Stimulated activated CD8-positive, alpha-beta memory T cell treated with anti-CD3 and anti-CD28 coated beads, Interleukin-7, amount 100 ng/mL, for 24 hours (primary cell): ENCODE measurements at places on chromosomes 11 and 22.

GRCh38 chr11:115710980-115711379, 206.8 kb upstream of the CADM1 start:
- DNase-seq, result no peak

GRCh38 chr11:2891326-2892214, 6.0 kb upstream of the CDKN1C start:
- no peak for DNase-seq

DNA sequence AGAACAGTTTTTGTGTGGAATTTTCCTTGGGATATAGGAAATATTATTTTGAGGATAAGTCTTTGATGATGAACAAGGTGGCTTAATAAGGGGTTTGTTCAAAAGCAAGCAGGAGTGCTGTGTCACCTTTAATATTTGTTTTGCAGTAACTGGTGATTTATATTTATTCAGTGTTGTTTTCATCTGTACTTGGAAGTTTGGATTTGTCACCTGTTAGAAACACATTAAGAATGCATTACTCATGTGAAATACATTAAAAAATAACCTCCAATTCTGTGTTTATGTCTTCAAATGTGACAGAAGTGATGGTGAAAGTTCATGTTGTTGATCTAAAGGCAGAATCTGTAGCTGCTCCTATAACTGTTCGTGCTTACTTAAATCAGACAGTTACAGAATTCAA, 70.5 kb downstream of the DKK3 start:
- no peak for DNase-seq

GRCh38 chr22:30422481-30423300, 2.9 kb upstream of the MTFP1 start:
- DNase-seq, result no peak

DNA sequence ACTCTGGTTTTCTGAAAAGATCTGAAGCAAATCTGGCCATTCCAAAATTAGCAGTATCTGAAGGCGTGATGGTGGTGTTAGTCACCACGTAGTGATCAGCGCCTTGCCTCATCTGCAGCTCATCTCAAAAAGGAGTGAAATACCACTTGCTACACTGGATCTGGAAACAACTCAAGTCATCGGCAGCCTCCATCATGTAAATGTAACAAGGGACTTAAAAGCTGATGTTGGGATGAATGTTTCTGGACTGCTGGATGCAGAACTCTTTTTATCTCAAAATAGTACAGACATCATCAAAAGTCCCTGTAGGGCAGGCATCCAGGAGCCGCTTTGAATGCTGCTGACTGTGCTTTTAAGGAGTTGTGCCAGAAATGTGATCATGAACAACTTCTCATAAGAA, 14.1 kb upstream of the APLP2 start:
- DNase-seq, result no peak

DNA sequence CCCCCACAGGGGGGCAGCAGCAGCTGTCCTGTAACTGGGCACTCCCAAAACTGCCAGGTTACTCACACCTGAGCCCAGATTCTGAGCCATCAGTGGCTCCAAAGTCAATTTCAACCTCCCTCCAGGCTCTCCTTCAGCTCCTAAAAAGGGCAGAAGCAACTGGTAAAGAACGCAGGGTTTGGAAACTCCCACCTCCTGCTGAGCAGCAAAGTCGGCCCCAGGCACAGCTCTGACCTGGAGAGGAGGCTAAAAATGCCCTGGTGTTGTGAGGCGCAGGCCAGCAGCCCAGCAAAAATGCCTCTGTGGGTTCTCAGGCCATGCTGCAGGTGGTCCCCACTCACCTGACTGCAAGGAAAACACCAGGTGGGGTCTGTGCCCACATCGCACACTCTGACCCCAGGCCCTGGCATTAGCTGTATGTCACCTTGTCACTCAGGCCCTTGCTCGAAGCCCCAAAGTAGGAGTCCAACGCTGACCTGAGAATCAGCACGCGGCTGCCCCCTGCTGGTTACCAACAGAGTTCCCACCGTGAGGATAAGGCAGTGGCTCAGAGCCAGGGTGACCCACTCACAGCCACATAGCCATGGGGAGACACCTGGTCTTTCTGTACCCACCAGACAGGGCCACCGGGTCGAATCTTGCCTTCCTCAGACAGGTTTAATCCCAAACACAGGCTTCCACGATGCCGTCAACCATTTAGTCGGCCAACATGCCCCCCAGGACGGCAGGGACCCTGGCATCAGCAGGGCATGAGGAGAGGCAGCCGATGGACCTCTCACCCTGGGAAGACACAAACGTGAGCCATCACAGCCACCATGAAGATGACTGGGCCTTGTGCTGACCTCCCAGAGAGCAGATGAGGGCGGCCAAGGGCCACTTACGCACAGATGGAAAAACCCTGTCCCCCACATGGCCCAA, 11.1 kb downstream of the POLR3H start:
- peak; percentile 49 for DNase-seq

- no peak for DNase-seq
Measured at GRCh38 chr22:47627556-47628253, 865.3 kb downstream of the TBC1D22A start.

DNA sequence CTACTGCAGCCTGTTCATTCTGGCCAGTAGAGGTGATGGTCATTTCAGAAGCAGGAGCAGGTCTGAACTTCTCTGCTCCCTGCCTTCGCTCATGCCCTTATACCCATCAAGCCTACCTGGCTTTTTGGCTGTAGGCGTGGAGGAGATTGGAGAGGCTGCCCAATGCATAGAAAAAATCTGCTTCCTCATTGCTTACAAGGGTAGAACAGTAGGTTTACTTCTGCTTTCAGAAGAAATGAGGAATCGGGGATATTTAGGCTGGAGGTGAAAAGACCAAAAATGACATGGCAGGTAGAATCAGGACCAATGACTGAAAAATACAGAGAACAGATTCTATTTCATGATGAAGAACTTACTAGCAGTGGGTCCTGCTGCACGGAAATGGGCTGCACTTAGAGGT, 72.9 kb upstream of the YWHAH start:
- no peak for DNase-seq

GRCh38 chr11:75346296-75346695, 5.2 kb downstream of the ARRB1 start:
- no peak for DNase-seq

- no peak for DNase-seq
Measured at GRCh38 chr11:3203221-3204043, 15.2 kb downstream of the MRGPRG start.

- DNase-seq, result no peak
Measured at GRCh38 chr11:46345881-46346484, 1.3 kb upstream of the DGKZ start.

- DNase-seq, result no peak
Measured at GRCh38 chr11:76238551-76238950, 32.2 kb upstream of the WNT11 start.

DNA sequence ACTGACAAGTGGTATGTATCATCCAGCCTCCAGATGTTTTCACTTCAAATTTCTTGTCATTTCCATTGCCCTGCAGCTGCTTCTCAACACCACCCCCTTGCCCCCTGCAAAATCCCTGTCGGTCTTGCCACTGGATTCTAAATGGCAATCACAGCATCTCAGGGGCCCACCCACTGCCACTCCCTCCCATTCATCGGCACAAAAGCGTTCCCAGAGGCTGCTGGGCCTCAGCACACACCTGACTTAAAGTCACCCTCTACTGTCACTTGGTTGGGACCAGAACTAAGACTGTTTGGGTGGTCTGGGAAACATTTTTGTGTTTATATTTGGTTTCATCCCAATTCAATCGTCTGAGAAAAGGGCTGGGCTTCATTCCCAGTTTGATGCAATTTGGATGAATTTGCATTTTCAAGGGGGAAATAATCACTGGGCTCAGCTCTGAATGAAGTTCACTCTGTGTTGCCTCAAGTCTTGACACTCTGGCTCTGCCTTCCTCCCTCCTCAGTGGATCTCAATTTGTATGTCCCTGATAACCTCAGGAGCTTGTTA, 27.1 kb downstream of the SYT13 start:
- no peak for DNase-seq

DNA sequence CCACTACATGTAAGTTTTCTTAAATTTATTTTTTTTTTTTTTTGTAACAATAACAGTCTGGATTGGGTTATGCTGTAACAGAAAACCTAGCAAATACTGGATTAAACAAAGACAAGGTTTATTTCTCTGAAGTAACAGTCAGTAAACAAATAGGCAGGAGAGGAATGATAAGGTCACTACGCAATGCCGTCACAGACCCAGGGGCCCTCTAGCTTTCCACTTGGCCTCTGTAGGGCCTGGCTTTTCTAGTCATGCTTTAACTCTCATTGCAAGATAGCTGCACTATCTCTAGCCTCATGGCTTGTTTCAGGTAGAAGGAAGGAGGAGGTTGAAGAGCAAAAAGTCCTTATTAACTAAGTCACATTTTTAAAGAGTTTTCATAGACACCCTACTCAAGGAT, 6.5 kb downstream of the OR10A6 start:
- DNase-seq, result no peak

- no peak for DNase-seq
Measured at GRCh38 chr11:41282395-41282794, 177.1 kb downstream of the LRRC4C start.

GRCh38 chr11:106624377-106624776, 393.9 kb downstream of the GUCY1A2 start:
- DNase-seq, result no peak

GRCh38 chr11:131186629-131187101, 183.8 kb upstream of the NTM start:
- no peak for DNase-seq

DNA sequence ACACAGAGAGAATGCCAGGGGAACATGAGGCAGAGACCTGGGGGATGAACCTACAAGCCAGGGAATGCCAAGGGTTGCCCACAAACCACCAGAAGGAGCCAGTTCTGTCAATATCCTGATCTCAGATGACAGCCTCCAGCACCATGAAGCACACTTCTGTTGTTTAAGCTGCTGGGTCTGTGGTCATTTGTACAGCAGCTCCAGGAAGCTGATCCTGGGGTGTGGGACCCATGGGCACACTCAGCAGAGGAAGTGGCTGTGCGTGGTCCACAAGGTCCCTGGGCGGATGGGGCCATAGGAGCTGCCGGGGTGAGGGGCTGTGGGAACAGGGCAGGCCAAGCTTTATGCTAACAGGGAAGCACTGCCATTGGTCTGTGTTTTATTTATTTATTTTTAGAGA, 12.1 kb downstream of the PPM1F start:
- no peak for DNase-seq

GRCh38 chr22:36349726-36350125, 38.0 kb downstream of the MYH9 start:
- no peak for DNase-seq

- DNase-seq, result no peak
Measured at GRCh38 chr11:62788991-62789390, 1.8 kb downstream of the TMEM179B start.

DNA sequence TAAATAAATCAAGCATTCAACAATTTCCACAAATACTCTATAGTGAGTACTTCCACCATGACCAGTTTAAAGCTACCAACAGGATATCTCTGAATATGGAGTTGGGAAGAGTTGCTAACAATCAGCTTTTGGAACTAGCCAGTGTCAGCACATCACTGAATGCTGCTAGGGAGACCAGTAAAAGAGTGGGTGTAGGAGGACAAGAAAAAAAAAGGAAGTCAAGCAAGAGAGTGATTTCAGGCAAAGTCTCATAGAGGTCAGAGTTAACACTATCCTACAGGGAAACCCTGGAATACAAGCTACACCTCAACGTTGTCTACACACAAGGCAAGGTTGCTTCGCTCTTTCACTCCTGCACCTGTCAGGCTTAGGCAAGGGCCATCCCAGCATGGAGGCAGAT, 24.2 kb downstream of the EIF3F start:
- no peak for DNase-seq

- DNase-seq, result no peak
Measured at GRCh38 chr11:12110714-12111548, 541 bp downstream of the MICAL2 start.

DNA sequence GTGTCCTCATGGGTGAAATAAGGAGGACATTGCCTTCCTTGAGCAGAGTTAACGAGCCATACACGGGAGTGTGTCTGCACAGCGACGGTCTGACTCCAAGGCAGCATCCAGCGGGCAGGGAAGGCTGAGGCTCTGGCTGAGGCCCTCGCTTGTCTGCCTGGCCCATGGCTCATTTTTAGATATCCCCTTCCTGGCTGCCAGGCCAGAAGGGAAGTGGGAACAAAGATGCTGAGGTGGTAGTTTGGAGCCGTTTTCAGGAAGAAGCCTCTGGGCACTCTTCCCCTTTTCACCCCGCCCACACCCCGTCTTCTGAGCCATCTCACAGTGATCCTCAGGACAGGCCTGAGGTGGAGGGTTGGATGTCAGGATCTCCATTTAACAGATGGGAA, 3.0 kb upstream of the SLCO2B1 start:
- DNase-seq, result no peak

DNA sequence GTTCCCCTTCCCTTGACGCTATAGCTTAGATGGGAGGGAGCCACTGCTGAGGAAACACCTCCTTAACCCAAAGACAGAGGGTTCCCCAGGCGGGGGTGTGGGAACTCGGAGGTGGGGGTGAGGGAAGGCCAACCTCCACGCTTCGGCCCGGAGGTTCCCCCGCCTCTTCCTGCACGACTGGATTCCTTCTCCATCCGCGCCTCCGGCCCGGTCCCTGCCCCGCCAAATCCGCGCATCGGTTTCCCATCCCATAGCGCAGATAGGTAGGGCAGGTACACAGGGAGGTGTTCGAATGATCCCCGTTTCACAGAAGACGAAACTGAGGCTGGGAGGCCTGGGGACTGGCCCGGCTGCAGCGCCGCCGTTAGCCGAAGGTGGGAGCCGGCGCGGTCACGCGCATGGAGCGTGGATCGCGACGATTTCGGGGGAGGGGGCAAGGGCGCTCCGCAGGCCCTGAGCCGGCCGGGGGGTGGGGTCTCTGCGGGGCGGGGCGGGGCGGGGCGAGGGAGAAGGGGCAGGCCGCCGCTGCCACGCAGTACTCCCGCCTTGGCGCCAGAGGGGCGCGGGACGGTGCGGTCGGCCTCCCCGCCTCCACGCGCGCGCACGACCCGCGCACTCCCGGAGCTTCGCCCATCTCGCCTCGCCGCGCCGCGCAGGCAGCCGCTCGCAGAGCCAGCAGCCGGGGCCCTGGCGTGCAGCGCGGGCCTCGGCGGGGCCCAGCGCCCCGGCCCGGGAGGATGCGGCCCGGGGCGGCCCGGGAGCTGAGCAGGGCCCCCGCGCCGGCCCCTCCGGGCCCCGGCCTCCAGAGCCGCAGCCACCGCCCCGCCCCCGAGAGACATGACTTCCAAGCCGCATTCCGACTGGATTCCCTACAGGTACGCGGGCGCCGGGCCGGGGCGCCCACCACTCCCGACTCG, at the start of gene TUB:
Gene TUB, plus strand, starts transcription at position 538 of the 917 bp plus-strand sequence. Its CDS starts 300 bp downstream, at position 838.
- no peak for DNase-seq

- no peak for DNase-seq
Measured at GRCh38 chr11:39365809-39366436, 2093.5 kb downstream of the LRRC4C start.

- no peak for DNase-seq
Measured at GRCh38 chr22:23685205-23685784, 5.5 kb upstream of the RGL4 start.

DNA sequence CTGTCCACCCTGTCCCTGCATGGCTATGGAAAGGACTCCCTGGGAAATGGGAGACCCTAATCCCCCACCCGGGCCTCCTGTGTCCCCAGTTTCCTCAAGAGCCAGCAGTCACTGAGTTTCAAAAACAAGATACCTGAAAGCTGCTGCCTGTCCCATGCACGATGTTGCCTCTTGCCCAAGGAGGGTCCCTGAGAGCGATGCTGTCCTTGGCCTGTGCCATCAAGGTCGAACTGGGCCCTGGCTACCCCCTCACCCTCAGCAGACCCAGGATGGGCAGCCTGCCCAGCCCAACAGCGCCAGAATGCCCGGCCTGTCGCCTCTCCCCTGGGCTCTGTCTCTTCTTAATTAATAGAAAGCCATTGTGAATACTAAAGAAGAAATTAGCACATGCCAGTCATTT, 104.5 kb upstream of the LMO1 start:
- no peak for DNase-seq
